Suprapubic skin (tissue), 4 donors: ENCODE measurements at places on chromosomes 3 and 15. TPM values are rescaled to one million over a fixed set of nuclear protein-coding genes. Genes with fewer than 3 reads are reported as not detected.

DNA sequence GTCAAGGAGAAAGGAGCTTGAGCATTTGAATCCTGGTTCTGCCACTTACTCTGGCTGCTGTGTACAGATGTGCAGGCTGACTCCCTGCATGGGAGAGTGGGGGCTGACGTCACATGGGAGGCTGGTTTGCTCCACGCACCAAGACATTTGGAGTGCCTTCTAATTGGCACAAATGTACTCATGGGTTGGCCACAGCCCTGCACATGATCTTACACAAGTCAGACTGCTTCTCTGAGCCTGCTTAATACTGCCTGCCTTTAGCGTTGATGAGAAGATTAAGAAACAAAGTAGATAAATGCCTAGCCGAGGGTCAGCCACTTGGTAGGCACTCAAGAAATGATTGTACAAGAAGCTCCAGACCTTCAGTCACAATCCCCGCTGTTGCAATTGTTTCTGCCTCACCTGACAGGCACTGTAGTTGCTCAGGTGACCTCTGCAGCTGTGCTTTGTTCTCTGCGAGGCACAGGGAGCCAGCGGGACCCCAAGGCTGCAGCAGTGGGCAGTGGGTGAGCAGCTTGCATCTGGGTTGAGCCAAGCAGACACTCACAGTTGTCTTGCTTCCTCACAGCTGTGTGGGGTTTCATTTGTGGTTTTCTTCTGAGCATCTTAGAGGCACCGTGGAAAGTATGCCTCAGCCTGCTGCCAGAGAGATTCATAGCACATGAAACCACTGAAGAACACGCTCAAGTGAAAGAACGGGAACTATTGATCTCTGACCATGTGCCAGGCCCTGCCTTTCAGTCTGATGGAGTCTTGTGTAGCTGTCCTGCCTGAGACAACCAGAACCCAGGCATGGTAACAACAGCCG is 33.1 kb downstream of the GRK7 start:
- H3K36me3 ChIP-seq, result no peaks in the 10 kb centered on the region
- no peak overlapping the region for H3K4me3 ChIP-seq
- peak; percentile 84 for DNase-seq
- H3K27me3 ChIP-seq, result no peaks in the 10 kb centered on the region
- peaks cover 44% of the 10 kb centered on the region for H3K4me1 ChIP-seq

- H3K36me3 ChIP-seq, result no peaks in the 10 kb centered on the region
- no peaks in the 10 kb centered on the region for H3K27me3 ChIP-seq
- no peak overlapping the region for H3K4me3 ChIP-seq
- peaks cover 6% of the 10 kb centered on the region for H3K4me1 ChIP-seq
Measured at GRCh38 chr15:93299675-93300074, 210.7 kb upstream of the RGMA start.

DNA sequence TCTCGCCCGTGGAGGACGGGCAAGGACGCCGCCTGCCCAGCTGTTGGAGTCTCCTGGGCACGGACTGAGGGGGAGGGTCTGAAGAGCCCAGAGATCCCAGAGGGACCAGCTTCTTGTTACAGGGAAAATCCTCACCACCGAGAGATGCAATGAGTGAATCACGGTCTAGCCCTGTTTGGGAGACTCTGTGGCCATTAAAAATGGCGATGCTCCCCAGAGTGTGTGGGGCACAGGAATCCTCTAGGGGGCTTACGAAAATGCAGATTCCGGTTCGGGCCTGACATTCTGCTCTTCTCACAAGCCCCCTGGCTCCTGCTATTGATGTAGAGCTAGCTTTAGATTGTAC is 35.5 kb upstream of the EPHB3 start:
- DNase-seq, result no peak
- no peaks in the 10 kb centered on the region for H3K36me3 ChIP-seq
- peak overlapping the region; percentile 51 for H3K4me3 ChIP-seq
- H3K4me1 ChIP-seq, result peaks cover 26% of the 10 kb centered on the region

Gene MBNL1
- total RNA-seq, result 478 TPM

DNA sequence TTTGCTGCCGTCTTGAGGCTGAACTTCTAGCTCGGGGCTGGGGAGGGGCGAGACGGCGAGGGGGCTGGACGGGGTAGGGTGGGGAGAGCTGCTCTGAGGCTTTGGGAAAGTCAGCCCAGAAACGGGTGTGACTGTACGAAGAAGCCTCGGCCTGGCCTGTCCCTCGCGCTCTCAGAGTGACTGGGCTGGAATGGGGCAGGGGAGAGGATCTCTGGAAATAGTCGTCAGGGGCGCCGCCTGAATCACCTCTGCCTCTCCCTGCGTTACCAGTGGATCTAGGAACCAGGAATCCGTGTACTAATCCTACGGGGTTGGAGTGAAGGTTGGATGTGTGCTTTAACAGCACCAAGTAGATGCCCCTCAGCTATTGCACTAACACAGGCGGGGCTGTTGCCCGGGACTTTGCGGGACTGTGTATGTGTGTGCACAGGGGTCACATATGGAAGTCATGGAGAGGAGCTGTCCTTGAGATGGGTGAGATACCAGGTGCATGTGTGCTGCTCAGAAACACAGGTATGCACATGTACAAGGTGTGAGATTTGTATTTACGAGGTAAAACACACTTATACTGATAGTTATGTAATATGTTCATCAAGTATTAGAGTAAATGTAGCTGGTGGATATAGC is 591 bp downstream of the FOXL2NB start:
- H3K4me1 ChIP-seq, result peaks cover 44% of the 10 kb centered on the region
- peak overlapping the region; percentile 53 for H3K4me3 ChIP-seq
- peaks cover 96% of the 10 kb centered on the region for H3K27me3 ChIP-seq
- no peaks in the 10 kb centered on the region for H3K36me3 ChIP-seq
- H3K27ac ChIP-seq, result no peak overlapping the region
- peak; percentile 50 for DNase-seq

Gene GOLGA6B
- total RNA-seq, result not detected

DNA sequence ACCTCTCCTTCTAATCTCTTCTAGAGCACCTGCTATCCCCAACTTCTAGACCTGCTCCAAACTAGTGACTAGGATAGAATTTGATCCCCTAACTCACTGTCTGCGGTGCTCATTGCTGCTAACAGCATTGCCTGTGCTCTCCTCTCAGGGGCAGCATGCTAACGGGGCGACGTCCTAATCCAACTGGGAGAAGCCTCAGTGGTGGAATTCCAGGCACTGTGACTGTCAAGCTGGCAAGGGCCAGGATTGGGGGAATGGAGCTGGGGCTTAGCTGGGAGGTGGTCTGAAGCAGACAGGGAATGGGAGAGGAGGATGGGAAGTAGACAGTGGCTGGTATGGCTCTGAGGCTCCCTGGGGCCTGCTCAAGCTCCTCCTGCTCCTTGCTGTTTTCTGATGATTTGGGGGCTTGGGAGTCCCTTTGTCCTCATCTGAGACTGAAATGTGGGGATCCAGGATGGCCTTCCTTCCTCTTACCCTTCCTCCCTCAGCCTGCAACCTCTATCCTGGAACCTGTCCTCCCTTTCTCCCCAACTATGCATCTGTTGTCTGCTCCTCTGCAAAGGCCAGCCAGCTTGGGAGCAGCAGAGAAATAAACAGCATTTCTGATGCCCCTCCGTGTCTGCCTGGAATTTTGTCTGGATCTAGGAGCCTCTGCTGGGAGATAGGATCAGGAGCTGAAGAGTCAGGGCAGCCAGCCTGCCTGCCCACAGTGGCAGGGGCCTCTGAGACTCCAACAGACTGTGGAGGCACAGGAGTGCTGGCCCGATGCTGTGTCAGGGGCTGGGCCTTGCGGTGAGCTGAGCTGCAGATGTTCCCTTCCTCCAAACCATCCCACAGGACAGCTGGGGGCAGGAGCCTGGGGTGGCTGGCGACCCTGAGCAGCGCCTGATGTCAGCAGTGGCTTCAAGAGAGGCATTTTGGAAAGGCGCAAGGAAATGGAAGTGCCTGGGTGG is 3.0 kb downstream of the ISLR start:
- no peak overlapping the region for H3K27ac ChIP-seq
- no peak overlapping the region for H3K4me3 ChIP-seq
- no peaks in the 10 kb centered on the region for H3K36me3 ChIP-seq

Gene TICRR
- total RNA-seq, result 1.5 TPM

GRCh38 chr15:82186161-82186560 is 76.4 kb downstream of the EFL1 start:
- no peaks in the 10 kb centered on the region for H3K36me3 ChIP-seq
- H3K4me3 ChIP-seq, result no peak overlapping the region
- H3K27ac ChIP-seq, result no peak overlapping the region
- peaks cover 15% of the 10 kb centered on the region for H3K4me1 ChIP-seq
- no peaks in the 10 kb centered on the region for H3K27me3 ChIP-seq

GRCh38 chr3:39809181-39809994 is at the start of gene MYRIP:
Gene MYRIP (plus strand): TSS chr3:39809609. CDS start chr3:39900817, 91,208 bp downstream.
- no peak within 1 kb of the TSS for H3K27ac ChIP-seq
- H3K36me3 ChIP-seq, result no peaks in the 10 kb centered on the region
- H3K4me1 ChIP-seq, result peaks cover 23% of the 10 kb centered on the region
- peaks cover 45% of the 10 kb centered on the region for H3K27me3 ChIP-seq
- DNase-seq, result no peak
- H3K4me3 ChIP-seq, result peak within 1 kb of the TSS; percentile 59

GRCh38 chr15:31452595-31453557 is 126.2 kb downstream of the KLF13 start:
- no peak overlapping the region for H3K4me3 ChIP-seq
- DNase-seq, result no peak
- H3K27me3 ChIP-seq, result no peaks in the 10 kb centered on the region
- no peak overlapping the region for H3K27ac ChIP-seq

Gene THRB
- 32.9 TPM for total RNA-seq

DNA sequence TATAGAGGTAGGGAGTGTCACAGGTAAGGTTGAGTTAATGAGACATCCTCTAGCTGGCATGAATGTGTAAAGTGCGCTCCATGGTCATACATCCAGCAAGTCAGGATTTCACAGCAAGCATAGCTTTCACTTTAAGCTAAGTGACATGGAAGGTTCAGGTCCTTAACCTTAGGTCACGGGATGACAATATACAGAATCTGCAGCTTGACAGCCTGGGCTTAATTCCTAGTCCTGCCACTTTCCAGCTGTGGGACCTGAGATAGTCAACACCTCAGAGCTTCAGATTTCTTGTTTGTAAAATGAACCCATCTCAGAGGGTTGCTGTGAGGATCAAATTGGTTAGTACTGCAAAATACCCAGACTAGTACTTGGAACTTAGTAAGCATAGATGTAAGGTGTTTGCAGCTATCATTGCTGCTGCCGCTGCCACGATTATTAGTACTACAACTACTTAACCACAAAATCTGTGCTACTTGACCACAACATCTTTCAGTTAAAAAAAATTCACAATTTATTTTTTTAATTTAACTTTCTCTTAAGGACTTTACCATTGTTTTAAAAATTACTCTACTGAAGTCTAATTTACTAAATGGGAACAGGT is 890.1 kb upstream of the CFAP20DC start:
- no peak overlapping the region for H3K27ac ChIP-seq
- H3K4me3 ChIP-seq, result no peak overlapping the region
- no peaks in the 10 kb centered on the region for H3K27me3 ChIP-seq
- no peaks in the 10 kb centered on the region for H3K4me1 ChIP-seq
- DNase-seq, result no peak

Gene TTLL13
- not detected for total RNA-seq
